Activated CD4-positive, alpha-beta T cell treated with anti-CD3 and anti-CD28 coated beads, Interleukin-2, amount 50 U/mL, for 1 hour (primary cell): ENCODE measurements at places on chromosomes 2 and 18.

- no peak for DNase-seq
Measured at GRCh38 chr18:63113899-63114565, 205.5 kb downstream of the BCL2 start.

GRCh38 chr2:56444339-56444738, 260.5 kb downstream of the CCDC85A start:
- DNase-seq, result no peak

DNA sequence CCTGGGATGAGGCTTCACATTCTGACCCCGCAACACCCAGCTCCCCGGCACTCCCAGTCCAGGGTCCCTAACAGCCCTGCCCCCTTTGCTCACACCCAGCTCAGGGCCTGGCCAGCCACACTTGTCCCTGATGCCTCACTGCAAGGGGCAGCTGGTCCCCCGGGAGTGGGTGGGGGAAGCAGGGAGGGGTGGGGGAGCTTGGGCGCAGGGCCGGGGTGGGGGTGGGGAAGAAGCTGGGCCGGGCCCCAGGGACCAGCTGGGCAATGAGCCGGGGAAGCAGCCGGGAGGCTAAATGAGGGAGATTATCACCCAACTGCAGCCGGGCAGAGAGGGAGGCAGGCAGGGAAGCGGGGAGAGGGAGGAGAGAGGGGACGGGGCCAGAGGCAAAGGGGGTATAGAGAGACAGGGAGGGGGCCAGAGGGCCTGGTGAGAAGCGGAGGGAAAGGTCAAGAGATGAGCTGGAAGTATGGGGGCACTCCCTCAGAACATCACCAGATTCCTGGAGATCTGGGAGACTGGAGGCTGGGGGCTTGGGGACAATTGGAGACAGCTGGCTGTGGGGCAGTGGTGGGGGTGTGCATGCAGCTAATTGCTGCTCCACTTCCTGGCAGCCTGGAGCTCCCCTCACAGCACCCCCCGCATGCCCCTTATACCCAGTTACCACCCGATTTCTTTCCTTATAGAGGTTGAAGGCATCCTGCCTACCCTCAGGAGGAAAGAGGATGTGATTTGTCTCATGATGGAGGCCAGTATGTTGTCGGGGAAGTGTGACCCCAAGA, 2.5 kb upstream of the ASIC4 start:
- no peak for DNase-seq

GRCh38 chr2:113224647-113225236, 51.0 kb downstream of the PSD4 start:
- no peak for DNase-seq

DNA sequence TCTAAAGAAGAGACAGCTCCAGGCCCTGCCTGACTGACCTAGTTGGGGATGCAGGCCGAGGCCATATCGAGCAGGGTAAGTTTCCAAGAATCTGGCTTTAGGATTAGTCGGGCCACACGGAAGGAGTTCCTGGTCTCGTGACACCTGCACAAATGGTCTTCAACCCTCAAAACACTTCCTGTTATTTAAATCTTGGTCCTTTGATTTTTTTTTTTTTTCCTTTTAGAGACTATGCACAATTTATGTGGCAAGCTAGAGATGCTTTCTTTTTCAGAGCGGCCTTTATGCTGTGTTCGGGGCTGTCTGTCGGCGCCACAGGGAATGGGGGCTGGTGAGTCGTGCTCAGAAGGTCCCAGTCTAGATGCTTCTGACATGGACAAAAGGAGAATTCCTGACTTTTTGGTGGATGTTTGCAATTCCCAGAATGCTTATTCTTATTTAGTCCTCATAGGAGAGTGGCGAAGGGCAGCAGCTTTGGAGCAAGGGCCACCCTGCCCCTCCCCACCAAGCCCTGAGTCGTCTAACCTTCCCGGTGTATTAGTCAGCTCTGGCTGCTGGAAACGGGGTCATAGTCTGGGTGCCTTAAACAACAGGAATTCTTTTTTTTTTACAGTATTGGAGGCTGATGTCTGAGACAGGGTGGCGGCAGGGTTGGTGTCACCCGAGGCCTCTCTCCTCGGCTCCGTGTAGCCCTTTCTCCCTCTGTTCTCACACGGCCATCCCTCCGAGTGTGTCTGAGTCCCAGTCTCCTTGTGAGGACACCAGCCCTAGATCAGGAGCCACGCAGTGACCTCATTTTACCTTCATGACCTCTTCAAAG, 27.4 kb downstream of the HPCAL1 start:
- peak; percentile 45 for DNase-seq

- DNase-seq, result no peak
Measured at GRCh38 chr18:78790511-78790910, 189.1 kb upstream of the SALL3 start.

- DNase-seq, result no peak
Measured at GRCh38 chr18:24459772-24460171, 665 bp upstream of the HRH4 start.

- DNase-seq, result no peak
Measured at GRCh38 chr2:177430411-177430810, 37.8 kb downstream of the AGPS start.

DNA sequence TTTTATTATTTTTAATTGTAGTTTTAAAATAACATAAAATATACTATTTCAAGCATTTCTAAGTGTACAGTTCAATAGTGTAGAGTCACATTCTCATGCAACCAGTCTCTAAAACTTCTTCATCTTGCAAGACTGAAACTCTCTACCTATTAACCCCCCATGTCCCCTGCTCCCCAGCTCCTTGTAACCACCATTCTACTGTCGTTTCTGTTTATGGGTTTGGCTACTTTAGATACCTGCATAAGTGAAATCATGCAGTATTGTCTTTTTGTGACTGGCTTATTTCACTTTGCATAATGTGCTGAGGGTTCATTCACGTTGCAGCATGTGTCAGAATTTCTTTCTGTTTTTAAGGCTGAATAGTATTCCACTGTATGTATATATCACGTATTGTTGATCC, 139.4 kb downstream of the SMAD7 start:
- no peak for DNase-seq

- no peak for DNase-seq
Measured at GRCh38 chr18:75970212-75970611, 524.8 kb downstream of the ZNF516 start.

- peak; percentile 33 for DNase-seq
Measured at GRCh38 chr2:108449410-108450130, 564 bp downstream of the GCC2 start.

- DNase-seq, result no peak
Measured at GRCh38 chr2:237269138-237269875, 144.7 kb downstream of the COL6A3 start.

- no peak for DNase-seq
Measured at GRCh38 chr2:189483980-189484740, 42.9 kb downstream of the WDR75 start.

- no peak for DNase-seq
Measured at GRCh38 chr18:58370612-58371011, 258.3 kb downstream of the ALPK2 start.

DNA sequence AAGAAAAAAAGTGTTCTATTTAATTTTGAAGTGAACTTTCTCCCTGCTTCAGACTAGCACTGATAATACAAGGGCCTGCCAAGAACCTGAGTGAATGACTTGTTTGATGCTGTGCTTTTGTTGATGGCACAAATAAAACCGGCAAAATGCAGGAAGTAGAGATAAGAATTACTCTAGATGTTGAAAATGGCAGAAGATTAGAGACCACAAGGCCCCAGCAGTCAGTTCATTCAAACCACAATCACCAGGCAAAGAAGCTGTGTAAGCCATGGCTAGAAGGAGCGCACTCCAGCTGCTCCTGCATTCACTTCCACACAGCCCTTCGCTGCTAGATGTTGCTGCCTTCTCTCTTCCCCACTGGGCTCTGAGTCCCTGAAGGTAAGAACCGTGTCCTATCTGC, 297.1 kb downstream of the AGPS start:
- no peak for DNase-seq

DNA sequence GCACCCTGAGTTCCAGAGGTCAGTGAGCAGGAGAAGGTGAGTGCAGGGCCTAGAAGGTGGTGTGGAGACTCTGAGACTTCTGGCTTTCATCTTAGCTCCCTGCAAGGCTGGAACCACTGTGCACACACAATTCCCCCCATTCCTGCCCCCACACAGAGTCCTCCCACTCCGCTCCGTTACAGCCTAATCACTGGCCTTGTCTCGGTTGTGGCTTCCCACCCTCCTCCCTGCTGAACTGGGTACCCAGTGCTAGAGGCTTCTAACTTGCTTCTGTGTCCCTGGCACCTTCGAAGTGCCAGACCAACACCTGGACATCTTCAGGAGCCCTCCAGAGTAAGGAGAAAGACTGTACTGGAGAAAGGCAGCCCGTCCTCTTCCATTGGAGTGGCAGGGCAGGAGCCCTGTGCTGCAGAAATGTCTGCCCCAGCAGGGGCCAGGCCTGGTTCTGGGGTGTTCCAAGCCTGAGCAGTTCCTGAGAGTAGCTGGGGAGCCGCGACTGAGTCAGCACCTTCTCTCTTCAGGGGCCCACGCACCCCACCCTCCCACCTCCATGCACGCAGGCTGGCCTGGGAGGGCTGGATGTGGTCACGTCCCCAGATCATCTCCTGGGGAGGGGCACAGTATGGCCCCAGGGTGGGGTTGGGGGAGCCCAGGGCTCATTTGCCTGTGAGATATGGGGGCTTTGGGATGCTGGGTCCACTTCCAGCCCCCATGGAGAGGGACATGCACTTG, 23.4 kb downstream of the CROCC2 start:
- no peak for DNase-seq

GRCh38 chr2:1730015-1730927, 14.0 kb downstream of the PXDN start:
- DNase-seq, result no peak

- no peak for DNase-seq
Measured at GRCh38 chr2:239911641-239912071, 113.5 kb downstream of the NDUFA10 start.

GRCh38 chr2:127733816-127734537, 32.7 kb downstream of the SFT2D3 start:
- DNase-seq, result no peak

DNA sequence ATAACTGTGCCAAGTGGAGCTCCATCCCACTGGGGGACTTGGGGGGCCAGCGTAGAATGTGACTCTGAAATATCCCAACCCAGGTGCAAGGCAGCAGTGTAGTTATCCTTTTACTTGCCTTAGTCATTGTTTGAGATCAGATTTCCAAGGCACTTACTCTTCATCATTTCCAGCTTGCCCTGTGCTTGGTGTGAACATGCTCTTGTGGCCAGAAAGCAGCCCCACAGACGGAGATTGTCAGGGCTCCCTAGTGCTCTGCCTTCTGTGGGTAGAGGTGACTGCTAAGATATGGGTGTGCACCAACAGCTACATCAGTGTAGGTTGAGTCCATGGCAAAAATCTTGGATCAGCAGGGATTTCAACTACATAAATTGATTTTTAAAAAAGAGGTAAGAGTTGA, 2010.0 kb upstream of the PIK3C3 start:
- DNase-seq, result no peak

DNA sequence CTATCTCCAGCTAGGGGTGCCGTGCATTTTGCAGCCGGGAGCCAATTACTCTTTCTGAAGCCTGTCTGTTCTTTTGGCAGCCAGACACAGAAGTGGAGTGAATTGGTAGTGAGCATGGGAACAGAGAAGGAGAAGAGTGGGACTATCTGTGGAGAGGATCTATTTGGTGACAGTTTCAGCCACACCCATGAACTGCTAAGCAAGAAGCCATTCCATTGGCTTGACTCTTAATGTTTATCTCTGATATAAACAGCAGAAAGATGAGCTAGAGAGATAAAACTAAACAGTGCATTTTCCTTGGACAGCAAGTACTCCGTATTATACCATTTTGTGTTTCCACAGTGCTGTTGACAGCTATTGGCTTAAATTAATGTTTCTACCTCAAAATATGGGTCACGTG, 259.6 kb upstream of the THUMPD2 start:
- DNase-seq, result no peak

- DNase-seq, result no peak
Measured at GRCh38 chr2:86054535-86055082, 51.1 kb downstream of the POLR1A start.

- no peak for DNase-seq
Measured at GRCh38 chr2:11976073-11976472, 229.6 kb downstream of the LPIN1 start.

DNA sequence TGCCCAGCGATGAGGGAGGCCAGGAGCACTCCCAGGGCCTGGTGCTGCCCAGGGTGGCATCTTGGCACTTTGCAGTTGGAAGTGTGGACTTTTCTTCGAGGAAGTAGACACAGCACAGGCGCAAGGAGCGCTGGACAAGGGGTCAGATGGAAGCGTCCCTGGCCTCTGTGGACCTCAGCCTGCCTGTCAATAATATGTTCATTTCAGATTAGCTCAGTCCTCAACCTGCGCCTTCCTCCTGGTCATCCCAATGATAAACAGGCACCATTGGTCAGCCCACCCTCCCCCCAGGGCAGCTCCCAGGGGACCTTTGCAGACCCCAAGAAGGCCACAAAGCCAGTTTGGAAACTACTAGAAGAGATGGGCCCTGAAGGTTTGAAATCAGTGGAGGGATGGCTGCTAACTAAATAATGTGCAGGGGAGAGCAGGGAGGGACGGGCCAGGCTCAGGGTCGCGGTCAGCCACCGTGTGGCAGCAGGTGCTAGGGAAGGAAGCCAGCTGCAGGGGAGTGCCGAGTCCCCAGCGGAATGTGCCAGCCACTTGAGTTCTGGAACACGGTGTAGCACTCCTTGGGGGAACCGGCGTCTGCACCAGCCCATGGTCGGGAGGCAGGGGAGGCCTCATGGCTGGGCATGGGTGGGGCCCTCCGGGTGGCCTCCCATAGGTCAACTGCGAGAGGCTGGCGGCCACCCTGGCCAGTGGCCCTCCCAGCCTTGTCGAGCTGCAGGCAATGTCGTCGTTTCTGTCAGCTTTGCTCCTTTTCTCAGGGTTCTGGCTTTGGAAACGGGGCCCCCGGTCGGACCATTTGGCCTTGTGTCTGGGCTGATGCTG, 59.9 kb downstream of the ADI1 start:
- no peak for DNase-seq

DNA sequence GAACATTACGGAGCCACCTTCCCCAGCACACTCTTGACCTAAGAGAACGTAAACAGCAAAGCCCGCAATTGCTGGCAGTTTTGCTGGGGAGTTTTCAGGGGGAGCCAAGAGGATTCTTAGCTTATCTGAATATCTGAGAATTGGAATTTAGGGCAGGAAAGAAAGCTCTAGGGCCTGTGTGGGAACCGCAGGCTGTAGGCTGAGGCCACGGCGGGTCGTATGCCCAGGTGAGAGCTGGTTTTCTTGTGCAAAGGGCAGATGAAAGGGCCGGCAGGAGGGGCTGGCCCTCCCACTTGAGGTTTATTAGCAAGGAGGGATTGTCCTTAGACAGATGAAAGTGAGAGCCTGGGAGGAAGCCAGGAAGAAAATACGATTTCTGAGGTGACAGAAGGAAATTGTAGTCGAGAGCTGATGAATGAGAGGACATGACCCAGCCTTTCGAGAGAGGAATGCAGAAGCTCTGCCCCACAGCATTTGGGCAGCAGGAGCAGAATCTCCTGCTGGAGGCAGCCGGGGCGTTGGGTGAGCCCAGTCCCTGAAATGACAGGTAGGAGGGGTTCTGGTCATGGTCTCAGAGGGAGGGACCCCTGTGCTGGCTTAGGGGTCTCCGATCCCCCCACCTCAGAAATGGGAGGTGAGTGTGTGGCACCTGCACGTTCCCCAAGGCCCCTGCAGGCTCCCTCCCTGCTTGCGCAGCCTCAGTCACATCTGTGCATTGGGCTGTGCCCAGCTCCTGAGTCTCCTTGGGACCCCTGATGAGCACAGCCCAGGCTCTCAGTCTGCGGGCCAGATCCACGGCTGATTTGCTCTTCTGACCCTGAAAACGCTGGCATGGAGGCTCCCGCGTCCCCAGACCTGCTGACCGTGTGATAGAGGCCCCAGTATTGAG, 61.1 kb downstream of the CABLES1 start:
- DNase-seq, result no peak
